ENCODE measurements at places on chromosomes 2 and 18. TPM values are rescaled to one million over a fixed set of nuclear protein-coding genes. Genes with fewer than 3 reads are reported as not detected.
A peak's percentile ranks its signal among the peaks of the same experiment; 100 is the strongest.

- no peaks in the 10 kb centered on the region for H3K36me3 ChIP-seq
- H3K4me1 ChIP-seq, result no peaks in the 10 kb centered on the region
- H3K27me3 ChIP-seq, result no peaks in the 10 kb centered on the region
- no peak for DNase-seq
- H3K4me3 ChIP-seq, result no peak overlapping the region
- no peak overlapping the region for H3K27ac ChIP-seq
These were observed 8.0 kb upstream of the CDK15 start for GRCh38 chr2:201798252-201798913.

GRCh38 chr2:171191021-171191420, 30.3 kb upstream of the TLK1 start:
- no peak overlapping the region for H3K4me3 ChIP-seq
- H3K27ac ChIP-seq, result no peak overlapping the region
- no peaks in the 10 kb centered on the region for H3K27me3 ChIP-seq

DNA sequence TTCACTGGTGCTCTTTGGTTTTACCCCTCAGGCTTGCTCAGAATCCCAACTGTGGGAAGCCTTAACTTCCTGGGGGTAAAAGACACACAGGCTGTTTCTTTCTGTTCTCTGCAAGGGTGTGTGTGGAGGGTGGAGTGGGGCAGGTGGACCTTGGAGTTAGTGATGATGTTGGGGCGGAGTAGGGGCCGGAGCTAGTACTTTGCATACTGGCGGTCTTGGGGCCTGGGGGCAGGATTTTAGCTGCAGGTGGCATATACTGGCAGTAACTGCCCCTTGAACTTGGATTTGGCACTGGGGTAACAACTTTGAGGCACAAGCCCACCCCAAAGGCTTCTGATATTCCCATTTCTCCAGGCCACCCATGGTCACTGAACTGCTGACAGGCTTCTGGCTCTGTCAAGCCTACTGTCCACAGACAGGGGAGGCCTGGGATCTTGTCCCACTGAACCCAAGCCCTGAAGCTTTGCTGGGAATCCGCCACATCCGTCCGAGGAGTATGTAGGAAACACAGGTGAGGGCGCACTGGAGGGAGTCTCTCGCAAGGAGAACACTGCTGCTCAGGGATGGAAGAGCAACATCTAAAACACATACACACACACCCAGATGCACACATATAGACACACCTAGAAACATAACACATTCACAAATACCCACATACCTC, 258.9 kb downstream of the DYSF start:
- no peaks in the 10 kb centered on the region for H3K36me3 ChIP-seq
- DNase-seq, result no peak
- peaks cover 19% of the 10 kb centered on the region for H3K4me1 ChIP-seq
- H3K27me3 ChIP-seq, result no peaks in the 10 kb centered on the region

- no peak for DNase-seq
- H3K4me3 ChIP-seq, result no peak overlapping the region
- no peaks in the 10 kb centered on the region for H3K4me1 ChIP-seq
- no peaks in the 10 kb centered on the region for H3K27me3 ChIP-seq
- no peak overlapping the region for H3K27ac ChIP-seq
- no peaks in the 10 kb centered on the region for H3K36me3 ChIP-seq
These were observed 97.7 kb downstream of the CPS1 start for GRCh38 chr2:210654091-210654490.

GRCh38 chr2:236623816-236624215, 54.2 kb downstream of the ACKR3 start:
- no peak overlapping the region for H3K4me3 ChIP-seq
- no peak for DNase-seq
- no peaks in the 10 kb centered on the region for H3K36me3 ChIP-seq
- H3K4me1 ChIP-seq, result no peaks in the 10 kb centered on the region

GRCh38 chr2:162114271-162114670, 37.8 kb downstream of the GCG start:
- no peak for DNase-seq
- no peaks in the 10 kb centered on the region for H3K36me3 ChIP-seq
- no peak overlapping the region for H3K27ac ChIP-seq

DNA sequence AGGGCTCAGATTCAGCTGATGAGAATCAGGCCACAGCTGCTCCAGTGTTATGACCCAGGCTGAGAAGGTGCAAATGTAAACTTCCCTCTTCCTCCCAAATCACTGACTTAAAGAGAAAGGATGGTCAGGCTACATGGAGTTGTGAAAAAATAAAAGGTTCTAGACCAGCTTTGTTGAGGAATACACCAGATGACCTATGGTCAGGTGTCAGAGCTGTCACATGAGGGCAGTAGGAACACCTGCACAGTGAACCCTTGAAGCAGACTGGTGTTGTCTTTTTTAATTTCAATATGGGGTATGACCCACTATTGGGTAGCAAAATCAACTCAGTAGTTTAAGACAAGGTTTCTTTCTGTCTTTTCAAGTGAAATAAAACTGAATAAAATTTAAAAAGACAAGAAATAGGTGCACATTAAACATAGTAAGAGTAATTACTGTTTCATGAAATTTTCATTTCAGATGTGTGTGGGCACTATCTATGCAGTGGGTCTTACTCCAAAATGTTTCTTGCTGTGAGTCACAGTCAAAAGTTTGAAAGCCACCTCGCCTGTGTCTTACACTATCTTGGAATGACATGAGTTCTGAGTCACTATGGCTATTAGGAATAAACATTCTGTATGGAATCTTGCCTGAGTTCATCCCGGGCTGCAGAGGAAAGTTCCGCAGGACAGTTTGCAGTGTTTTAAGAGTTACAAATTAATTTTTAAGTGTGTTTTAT, 83.6 kb downstream of the ACVR1 start:
- no peak overlapping the region for H3K4me3 ChIP-seq
- H3K27me3 ChIP-seq, result no peaks in the 10 kb centered on the region
- DNase-seq, result no peak
- no peak overlapping the region for H3K27ac ChIP-seq

DNA sequence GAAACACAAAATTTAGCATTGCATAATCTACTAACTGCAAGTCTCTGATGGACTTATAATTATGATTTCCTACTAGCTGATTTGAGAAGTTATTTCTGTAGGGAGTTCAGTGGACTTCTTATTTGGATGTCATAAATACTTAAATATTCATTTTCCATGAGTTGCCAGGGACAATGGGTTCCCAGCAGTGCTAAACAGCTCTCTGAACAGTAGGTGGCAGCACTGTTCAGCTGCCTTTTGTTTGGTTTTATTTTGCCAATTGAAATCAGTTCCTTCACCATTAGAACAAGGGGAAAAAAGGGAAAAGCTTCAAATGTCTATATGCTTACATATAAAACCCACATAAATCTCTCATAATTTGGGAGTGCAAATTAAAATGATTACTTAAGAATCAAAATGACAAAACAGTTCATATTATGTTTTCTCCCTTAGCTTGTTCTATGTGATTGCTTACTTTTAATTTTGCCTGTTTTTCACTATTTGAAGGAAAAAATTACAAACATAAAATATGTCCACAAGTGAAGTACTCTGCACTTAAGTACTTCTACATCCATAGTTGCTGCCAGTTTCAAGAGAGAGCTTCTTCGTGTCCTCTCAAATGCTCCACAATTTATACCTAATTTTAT, 898.9 kb downstream of the CPS1 start:
- peak; percentile 21 for DNase-seq
- H3K27ac ChIP-seq, result no peak overlapping the region
- no peaks in the 10 kb centered on the region for H3K27me3 ChIP-seq
- no peak overlapping the region for H3K4me3 ChIP-seq
- peaks cover 11% of the 10 kb centered on the region for H3K4me1 ChIP-seq
- H3K36me3 ChIP-seq, result no peaks in the 10 kb centered on the region

DNA sequence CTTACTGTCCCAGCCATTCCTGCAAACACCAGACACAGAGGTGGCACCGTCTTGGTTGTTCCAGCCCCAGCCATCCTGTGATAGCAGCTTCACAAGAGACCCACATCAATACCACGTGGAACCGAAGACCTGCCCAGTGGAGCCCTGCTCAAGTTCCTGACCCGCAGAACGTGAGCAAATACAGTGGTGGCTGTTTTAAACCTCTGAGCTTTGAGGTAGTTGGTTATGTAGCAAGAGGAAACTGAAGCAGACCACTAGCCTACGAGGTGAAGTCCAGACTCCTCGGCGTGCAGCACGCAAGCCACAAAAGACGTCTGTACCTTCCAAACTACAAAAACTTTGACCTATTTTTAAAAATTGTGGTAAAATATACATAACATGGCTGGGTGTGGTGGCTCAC, 96.1 kb upstream of the ODC1 start:
- peaks cover 9% of the 10 kb centered on the region for H3K4me1 ChIP-seq
- H3K27ac ChIP-seq, result no peak overlapping the region
- H3K27me3 ChIP-seq, result no peaks in the 10 kb centered on the region

GRCh38 chr2:32947076-32947483, 327 bp downstream of the LTBP1 start:
- peak overlapping the region; percentile 86 for H3K4me3 ChIP-seq
- peaks cover 10% of the 10 kb centered on the region for H3K27me3 ChIP-seq
- peaks cover 5% of the 10 kb centered on the region for H3K4me1 ChIP-seq
- DNase-seq, result no peak

DNA sequence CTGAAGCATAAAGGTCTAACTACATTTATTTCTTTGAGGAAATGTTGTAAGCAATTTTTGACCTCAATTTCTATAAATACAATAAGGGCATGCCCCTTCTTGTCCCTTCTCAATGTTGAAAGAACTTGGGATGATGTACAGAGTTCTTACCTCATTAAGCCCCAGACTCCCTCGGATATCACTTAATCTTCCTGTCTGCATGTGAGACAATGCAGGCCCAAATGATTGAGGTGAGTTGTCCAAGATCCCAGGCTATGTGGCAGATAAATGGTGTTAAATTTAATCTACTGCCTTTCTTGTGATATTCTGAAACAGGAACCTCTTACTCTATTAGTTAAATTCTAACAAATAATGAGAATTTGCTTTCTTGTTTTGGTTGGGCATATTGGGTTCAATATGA, 1073.4 kb upstream of the GYPC start:
- no peak overlapping the region for H3K4me3 ChIP-seq
- no peaks in the 10 kb centered on the region for H3K36me3 ChIP-seq
- H3K4me1 ChIP-seq, result no peaks in the 10 kb centered on the region
- DNase-seq, result no peak
- H3K27me3 ChIP-seq, result no peaks in the 10 kb centered on the region

The HAUS1 gene
- total RNA-seq, result 41.9 TPM

The COL6A3 gene
- 58.1 TPM for total RNA-seq

The INHA gene
- 0.24 TPM for total RNA-seq

The ABHD1 gene
- total RNA-seq, result 0.11 TPM
